ENCODE measurements at places on chromosomes 16 and 17. TPM values are rescaled to one million over a fixed set of nuclear protein-coding genes. Genes with fewer than 3 reads are reported as not detected.

The NDRG4 gene
- 2.1 TPM for total RNA-seq

The AANAT gene
- not detected for total RNA-seq

The DNASE1L2 gene
- 2.0 TPM for total RNA-seq

The SLC12A3 gene
- not detected for total RNA-seq

The RNF112 gene
- total RNA-seq = 1.8 TPM

The MYL11 gene
- total RNA-seq = not detected

The MMP28 gene
- 85.3 TPM for total RNA-seq

The CHST6 gene
- total RNA-seq = 12.8 TPM

The WFIKKN2 gene
- not detected for total RNA-seq

The SLFN12 gene
- 9.4 TPM for total RNA-seq

The HAS3 gene
- 2.5 TPM for total RNA-seq

The KRTAP2-3 gene
- total RNA-seq = not detected

The ACE gene
- 1,212 TPM for total RNA-seq

The KRT27 gene
- not detected for total RNA-seq

The GLP2R gene
- 14.5 TPM for total RNA-seq

The COTL1 gene
- total RNA-seq = 84.2 TPM

The MPG gene
- 33.5 TPM for total RNA-seq

The G6PC1 gene
- total RNA-seq = 50.8 TPM

The TBC1D26 gene
- total RNA-seq = 0.28 TPM

The SLC5A10 gene
- not detected for total RNA-seq

The CCL8 gene
- not detected for total RNA-seq

The CDRT15 gene
- not detected for total RNA-seq

The KRTAP4-6 gene
- total RNA-seq = not detected

The ALG1 gene
- 33.9 TPM for total RNA-seq

The QRICH2 gene
- total RNA-seq = 10.7 TPM

The ALOX12B gene
- not detected for total RNA-seq

The KRTAP9-2 gene
- total RNA-seq = not detected

The CCL15 gene
- 28.4 TPM for total RNA-seq

The C1QL1 gene
- total RNA-seq = 3.3 TPM

The EVI2A gene
- 12.4 TPM for total RNA-seq

The NECAB2 gene
- total RNA-seq = not detected

The UBE2Z gene
- 42.9 TPM for total RNA-seq

The LGALS9B gene
- 6.1 TPM for total RNA-seq

The TLCD3B gene
- total RNA-seq = not detected

The VAT1L gene
- total RNA-seq = 0.80 TPM

The MLYCD gene
- 31.3 TPM for total RNA-seq

The GJD3 gene
- total RNA-seq = not detected

The ARHGAP23 gene
- total RNA-seq = 0.88 TPM

The PMFBP1 gene
- total RNA-seq = 108 TPM

The SOX15 gene
- 2.7 TPM for total RNA-seq

The KANSL1 gene
- total RNA-seq = 114 TPM

The TMEM88 gene
- total RNA-seq = 3.4 TPM

The TP53TG3 gene
- not detected for total RNA-seq

The MPHOSPH6 gene
- 39.1 TPM for total RNA-seq

The APRT gene
- total RNA-seq = 109 TPM

All from Peyer's patch (tissue), 4 donors.